Ureter (tissue), 1 donor: ENCODE measurements at places on chromosomes 16 and 17. TPM values are rescaled to one million over a fixed set of nuclear protein-coding genes. Genes with fewer than 3 reads are reported as not detected.

Gene SLC52A1
- total RNA-seq = 2.5 TPM

Gene PLLP
- 34.3 TPM for total RNA-seq

Gene TVP23A
- 3.3 TPM for total RNA-seq

Gene EFTUD2
- 140 TPM for total RNA-seq

Gene KCNG4
- not detected for total RNA-seq

Gene MSI2
- 230 TPM for total RNA-seq

Gene ARL5C
- total RNA-seq = not detected

Gene HCRT
- total RNA-seq = not detected

Gene RPH3AL
- 45.6 TPM for total RNA-seq

Gene KIF19
- total RNA-seq = 1.8 TPM

Gene FOXL1
- total RNA-seq = 10.9 TPM

- DNase-seq = no peak
These were observed 98.9 kb downstream of the ZNF423 start for GRCh38 chr16:49756775-49757558.

DNA sequence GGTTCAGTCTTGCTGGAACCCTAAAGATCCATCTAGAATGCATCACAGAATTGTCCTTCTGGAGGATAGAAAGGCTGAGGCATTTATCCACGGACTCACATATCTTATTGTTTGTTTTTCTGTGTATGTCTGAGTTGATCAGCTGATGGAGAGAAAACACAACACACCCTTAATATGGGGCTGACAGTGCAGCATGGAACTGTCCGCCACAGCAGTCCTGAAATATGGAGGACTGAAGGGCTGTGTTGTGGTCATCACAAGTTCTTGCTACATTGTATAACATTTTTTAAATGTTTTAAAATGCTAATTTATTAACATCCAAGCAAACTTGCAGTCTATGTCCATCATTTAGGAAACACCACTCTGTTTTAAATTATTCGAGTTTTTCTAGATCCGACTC, 448.9 kb upstream of the ERCC4 start:
- no peak for DNase-seq

DNA sequence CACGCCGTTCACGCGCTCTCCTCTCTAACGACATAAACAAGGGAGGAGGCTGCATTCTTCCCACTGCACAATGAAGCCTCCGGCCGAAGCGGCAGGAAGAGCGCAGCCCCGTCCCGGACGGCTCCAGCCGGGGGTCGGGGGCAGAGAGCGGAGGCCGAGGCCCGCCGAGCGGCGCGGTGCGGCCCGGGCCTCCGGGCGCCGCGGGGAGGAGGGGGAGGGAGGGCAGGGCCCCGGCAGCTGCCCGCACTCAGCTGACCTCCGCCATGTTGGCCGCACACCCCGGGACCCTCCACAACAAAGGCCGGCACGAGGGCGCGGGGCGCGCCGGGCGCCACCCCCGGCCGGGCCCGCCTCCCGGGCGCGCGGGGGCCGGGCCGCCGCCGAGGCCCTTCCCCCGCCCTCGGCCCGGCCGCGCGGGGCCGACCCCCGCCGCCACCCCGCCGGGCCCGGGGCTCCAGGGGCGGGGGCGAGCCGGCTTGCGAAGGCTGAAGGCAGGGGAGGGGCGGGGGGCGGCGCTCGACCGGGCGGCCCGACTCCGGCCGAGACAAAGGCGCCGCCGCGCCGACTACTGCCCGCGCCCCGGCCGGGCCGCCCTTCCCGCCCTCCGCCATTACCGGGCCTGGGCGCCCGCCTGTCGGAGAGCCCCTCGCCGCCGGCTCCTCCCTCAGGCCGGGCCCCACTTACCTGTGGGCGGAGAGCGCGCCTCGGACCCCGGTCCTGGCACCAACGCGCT, 527 bp downstream of the SIAH1 start:
- peak; percentile 53 for DNase-seq

DNA sequence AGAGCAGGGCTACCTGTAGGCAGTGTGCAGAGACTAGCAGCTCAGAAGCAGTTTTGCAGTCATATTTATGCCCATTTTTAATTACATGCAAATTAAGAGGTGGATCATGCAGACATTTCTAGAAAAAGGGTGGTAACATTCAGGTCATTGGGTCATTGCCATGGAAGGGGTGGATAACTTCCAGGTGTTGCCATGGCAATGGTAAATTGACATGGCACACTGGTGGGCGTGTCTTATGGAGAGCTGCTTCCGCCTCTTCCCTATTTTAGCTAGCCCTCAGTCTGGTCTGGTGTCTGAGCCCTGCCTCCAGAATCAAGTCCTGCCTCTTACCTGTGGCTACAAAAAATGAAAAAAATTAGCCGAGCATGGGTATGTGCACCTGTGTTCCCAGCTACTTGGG, 2.8 kb upstream of the DNAI2 start:
- DNase-seq = no peak

DNA sequence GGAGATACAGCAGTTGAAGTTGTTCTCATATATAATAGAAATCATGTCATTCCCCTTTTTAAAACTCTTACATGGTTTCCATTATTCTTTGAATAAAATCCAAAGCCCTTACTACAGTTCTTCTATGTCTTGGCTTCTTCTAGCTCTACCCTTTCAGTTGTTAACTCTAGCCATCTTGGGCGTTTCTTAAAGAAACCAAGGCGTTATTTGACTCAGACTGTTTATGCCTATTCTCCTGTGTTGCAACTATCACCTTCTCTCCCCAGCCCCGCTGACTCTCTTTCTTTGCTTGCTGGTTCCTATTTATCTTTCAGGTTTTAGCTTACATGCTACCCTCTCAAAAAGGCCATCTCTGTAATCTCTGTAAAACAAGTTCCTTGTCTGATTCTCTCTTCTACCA, 32.7 kb downstream of the NFATC3 start:
- no peak for DNase-seq

- DNase-seq = no peak
These were observed 119.7 kb downstream of the SNX29 start for GRCh38 chr16:12096157-12096777.

DNA sequence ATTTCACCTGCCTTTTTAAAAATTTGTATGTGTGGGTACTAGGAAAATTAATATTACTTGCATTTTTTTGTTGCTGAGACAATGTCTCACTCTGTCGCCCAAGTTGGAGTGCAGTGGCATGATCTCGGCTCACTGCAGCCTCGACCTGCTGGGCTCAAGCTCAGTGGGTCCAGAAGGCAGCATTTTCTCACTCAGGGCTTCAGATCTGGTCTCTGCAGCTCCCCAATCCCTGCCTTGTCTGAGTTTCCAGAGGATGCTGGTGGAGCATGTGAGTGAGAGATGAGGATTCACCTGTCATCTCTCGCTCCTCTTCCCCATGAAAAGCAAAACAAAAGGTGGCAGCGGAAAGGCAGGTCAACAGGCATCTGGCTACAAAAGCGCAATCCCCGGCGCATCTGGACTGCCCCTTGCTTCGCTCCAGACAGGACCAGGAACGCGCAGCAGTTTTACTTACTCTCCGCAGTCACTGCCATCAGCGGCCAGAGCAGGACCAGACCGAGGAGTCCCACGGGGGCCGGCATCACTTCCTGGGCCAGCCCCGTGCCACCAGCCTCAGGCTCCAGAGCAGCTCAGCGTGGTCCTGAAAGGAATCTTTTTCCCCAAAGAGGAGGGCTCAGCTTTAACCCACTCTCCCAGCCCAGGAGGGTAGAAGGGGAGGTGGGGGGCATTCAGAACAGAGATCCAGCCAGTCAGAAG, 59.9 kb downstream of the LITAF start:
- no peak for DNase-seq

GRCh38 chr17:28724500-28725165, 1.4 kb downstream of the TLCD1 start:
- DNase-seq = no peak

DNA sequence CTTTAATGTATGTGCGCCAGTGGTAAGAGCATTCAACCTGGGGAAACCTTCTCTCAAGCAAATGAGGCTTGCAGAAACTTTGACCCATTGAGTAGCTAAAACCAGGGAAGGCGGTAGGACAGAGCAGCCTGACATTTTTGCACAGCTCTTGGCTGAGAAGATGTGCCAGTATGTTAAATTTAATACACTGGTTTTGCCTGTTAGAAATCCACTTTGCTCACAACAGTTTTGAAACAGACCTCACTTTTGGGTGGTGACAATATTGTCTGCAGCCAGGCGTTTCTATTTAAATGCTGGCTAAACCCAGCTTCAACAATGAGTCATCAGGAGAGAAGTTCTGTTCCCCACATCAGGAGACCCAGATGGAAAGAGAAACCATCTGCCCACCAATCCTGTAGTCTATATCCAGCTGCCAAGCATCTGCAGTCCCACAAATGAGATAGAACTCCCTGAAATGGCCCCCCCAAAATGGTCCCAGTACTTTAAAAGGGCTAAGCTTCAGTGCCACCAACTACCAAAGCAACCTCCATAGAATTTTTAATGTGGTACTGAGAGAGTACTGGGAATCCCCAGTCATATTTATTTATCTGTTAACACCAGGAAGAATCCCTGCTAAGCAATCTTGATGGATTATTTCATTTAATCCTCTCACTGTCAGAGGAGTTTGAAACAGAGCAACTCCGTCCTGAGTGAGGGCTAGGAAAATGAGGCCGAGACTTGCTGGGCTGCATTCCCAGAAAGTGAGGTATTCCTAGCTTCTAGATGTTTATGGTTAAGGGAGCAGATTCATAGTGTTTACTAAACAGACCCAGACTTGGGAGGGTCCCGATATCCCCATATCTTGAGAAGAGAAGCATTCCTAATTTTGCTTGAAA, 29.0 kb upstream of the CLEC3A start:
- no peak for DNase-seq

GRCh38 chr16:57003439-57004386, 14.4 kb downstream of the NLRC5 start:
- no peak for DNase-seq

- DNase-seq = no peak
These were observed 67.7 kb upstream of the TNRC6C start for GRCh38 chr17:77890771-77891170.

GRCh38 chr17:18267927-18268711, 7.7 kb downstream of the MIEF2 start:
- no peak for DNase-seq

- peak; percentile 66 for DNase-seq
These were observed 38.0 kb upstream of the CPHXL start for GRCh38 chr16:75764154-75764768.
